Type B pancreatic cell (in vitro differentiated cells): ENCODE measurements at places on chromosomes 3 and 15. TPM values are rescaled to one million over a fixed set of nuclear protein-coding genes. Genes with fewer than 3 reads are reported as not detected.

DNA sequence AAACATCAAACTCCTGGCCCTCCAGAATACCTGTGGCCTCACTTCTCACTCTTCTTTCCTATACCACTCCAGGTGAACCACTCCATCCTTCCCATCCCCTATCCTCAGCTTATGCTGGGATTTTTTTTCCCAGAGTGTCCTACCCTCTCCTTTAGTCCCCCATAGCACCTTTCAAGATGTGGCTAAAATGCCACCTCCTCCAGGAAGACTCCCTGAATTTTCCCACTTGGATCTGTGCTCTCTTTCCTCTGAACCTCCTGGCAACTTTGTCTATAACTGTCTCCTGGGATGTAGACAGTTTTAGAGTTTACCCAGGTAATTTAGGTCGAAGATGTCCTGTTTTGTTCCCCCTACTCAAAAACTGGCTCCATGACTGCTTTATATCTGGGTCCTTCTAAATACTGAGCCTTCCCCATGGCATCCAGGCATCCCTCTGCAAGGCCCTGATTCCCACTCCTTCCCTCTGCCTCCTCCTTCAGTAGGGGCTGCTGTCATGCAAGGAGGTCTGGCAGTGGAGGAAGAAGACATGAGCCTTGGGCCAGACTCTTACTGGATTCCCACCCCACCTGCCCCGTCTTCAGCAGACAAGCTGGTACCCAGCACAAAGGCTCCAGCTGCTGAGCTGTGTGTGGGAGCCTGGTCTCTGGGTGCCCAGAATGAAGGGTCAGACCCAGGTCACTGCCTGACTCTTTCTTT is 161.5 kb downstream of the SMAD6 start:
- H3K27me3 ChIP-seq: no peaks in the 10 kb centered on the region
- no peak overlapping the region for H3K4me3 ChIP-seq
- H3K27ac ChIP-seq: peak overlapping the region; percentile 59
- peaks cover 16% of the 10 kb centered on the region for H3K4me1 ChIP-seq
- H3K36me3 ChIP-seq: no peaks in the 10 kb centered on the region

DNA sequence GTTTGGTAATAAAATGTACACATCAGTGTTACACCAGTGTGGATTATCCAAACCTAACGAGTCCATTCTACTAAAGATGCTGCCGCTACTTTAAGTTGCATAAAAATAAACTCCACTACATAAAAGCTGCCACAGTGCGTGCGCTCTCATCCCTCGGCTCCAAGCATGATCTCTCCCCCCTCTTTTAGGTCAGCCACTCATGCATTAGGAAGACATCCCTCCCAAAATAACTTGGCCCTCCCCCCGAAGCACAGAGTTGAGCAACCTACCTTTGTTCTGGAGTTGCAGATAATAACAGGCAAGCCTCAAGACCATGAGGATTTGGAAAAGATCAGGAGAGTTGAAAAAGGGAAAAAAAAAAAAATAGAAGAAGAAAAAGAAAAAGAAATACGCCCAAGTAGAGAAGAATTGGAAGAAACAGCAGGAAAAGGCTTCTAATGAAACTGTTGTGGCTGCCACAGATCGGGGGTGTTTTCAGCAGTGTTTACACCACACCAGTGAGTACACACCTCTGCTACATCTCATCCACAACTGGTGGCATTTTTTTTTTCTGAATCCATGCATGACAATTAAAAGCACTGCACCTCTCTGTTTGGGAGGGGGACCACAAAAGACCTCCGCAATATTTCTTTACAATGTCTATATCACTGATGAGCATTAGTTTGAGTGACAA is 339.2 kb downstream of the FOXP1 start:
- DNase-seq: no peak
- peaks cover 68% of the 10 kb centered on the region for H3K4me1 ChIP-seq
- H3K36me3 ChIP-seq: peaks cover 3% of the 10 kb centered on the region
- peak overlapping the region; percentile 80 for H3K27ac ChIP-seq
- H3K4me3 ChIP-seq: peak overlapping the region; percentile 85
- H3K27me3 ChIP-seq: no peaks in the 10 kb centered on the region

The HSPBAP1 gene
- total RNA-seq: 5.8 and 9.1 TPM in 2 replicates

DNA sequence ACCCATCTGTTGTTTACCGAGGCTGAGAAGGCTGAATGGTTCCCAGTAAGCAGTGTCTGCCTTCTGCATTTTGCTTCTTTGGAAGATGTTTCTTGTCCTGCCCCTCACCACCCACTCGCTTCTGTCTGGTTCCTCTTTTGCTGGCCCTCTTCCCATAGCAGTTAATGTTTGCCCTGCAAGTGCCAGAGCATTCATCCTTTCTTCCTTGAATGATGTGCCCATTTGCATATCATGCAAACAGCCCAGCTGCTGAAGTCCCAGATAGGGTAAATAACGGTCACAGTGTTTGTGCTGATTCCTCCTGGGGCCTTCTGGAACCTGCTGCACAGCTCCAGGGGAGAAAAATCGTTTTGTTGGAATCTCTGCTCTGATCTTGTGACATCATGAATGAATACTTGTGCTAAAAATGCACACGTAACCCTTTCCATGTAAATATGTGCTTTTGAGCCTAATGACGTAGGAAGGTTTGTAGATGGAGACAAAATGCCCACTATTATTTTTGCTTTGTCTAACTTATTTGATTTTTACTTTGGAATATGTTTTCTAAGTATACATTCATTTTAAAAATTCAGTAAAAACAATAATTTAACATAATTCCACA is 381.0 kb downstream of the SOX2 start:
- DNase-seq: no peak
- peaks cover 4% of the 10 kb centered on the region for H3K4me1 ChIP-seq
- no peaks in the 10 kb centered on the region for H3K36me3 ChIP-seq

DNA sequence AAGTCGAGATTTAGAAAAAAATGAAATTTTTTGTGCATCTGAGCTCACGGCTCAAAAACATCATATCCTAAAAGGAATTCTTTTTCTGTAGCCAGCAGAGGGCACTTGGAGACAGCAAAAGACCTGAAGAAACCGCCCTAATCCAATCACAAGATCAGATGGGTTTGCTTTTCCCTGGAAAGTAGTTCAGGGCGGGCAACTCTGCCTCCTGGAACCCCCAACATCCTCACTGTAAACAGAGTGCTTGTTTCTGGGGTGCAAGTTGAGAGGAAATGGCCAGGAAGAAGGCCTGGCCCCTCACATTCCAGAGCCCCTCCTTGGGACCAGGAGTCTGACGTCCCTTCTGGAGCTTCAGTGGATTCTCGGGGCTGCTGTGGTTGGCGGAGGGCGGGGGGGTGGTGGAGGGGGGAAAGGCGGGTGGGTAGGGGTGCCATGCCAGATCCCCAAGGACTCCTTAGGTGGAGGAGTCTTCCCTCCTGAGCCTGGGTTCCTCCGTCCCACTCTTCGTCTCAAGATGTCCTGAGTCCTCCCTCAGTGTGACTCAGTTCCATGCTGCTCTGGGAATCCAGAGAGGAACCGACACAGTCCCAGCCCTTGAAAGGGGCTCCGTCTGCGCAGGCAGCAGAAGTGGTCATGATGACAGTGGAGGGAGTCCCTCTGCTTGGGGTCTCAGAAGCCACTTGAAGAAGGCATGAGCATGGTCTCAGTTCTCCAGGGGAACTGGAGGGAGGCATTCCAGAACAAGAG is 35.9 kb downstream of the CCK start:
- H3K36me3 ChIP-seq: peaks cover 5% of the 10 kb centered on the region
- DNase-seq: no peak
- H3K27me3 ChIP-seq: peaks cover 11% of the 10 kb centered on the region
- no peak overlapping the region for H3K4me3 ChIP-seq
- H3K4me1 ChIP-seq: no peaks in the 10 kb centered on the region

GRCh38 chr3:186414735-186415419 is 52.8 kb upstream of the DGKG start:
- peaks cover 59% of the 10 kb centered on the region for H3K27me3 ChIP-seq
- peak overlapping the region; percentile 83 for H3K4me3 ChIP-seq
- no peak overlapping the region for H3K27ac ChIP-seq

DNA sequence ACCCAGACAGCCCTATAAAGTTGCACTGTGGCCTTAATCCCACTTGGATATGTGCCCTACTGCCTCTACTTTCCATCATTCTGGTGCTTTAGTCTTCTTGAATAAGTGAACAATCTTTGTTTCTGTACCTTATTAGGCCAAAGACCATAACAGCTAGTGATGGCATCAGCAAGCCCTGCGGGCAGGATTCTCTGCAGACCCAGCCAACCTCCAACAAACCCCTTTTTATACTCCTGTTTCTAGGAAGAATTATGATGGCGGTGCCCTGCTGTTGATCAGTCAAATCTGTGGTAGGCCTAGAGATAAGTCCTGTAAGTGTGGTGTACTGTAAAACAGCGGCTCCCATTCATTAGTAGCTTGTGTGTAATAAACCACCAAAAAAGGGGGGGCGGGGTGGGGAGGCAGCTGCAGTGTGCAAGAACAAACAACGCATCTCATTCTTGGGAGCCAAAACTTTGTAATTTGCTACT is 40.5 kb downstream of the SOX2 start:
- no peaks in the 10 kb centered on the region for H3K27me3 ChIP-seq
- H3K4me1 ChIP-seq: peaks cover 20% of the 10 kb centered on the region

The MAGEF1 gene
- 69.2 and 75.2 TPM in 2 replicates for total RNA-seq

The SIDT1 gene
- total RNA-seq: 0.83 and 0.97 TPM in 2 replicates

DNA sequence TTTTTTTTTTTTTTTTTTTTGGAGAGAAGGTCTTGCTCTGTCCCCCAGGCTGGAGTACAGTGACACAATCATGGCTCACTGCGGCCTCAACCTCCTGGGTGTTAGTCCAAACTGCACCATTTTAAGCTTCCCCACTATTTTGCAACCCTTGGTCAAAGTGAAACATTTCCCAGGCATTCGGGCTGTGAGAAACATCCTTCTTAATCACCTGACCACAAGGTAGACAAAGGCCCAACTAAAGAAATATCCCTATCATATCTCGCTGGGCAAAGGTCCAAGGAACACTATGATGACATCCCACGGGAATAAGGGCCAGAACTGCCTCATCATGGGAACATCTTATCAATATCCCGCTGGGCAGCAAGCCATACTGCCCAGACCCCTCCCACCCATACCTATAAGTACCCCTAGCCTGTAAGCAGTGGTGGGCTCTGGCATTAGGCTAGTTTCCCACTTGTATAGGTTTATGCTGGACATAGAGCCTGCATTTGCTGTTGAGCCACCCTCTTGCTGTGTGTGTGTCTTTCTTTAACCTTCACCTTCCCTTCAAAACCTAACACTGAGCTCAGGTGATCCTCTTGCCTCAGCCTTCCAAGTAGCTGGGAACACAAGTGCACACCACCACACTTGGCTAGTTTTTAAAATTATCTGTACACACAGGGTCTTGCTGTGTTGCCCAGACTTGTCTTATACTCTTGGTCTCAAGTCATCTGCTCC is 95.2 kb downstream of the SEMA5B start:
- H3K36me3 ChIP-seq: peaks cover 3% of the 10 kb centered on the region
- no peak overlapping the region for H3K4me3 ChIP-seq
- no peak for DNase-seq
- H3K4me1 ChIP-seq: peaks cover 20% of the 10 kb centered on the region
- peaks cover 17% of the 10 kb centered on the region for H3K27me3 ChIP-seq
- H3K27ac ChIP-seq: no peak overlapping the region

DNA sequence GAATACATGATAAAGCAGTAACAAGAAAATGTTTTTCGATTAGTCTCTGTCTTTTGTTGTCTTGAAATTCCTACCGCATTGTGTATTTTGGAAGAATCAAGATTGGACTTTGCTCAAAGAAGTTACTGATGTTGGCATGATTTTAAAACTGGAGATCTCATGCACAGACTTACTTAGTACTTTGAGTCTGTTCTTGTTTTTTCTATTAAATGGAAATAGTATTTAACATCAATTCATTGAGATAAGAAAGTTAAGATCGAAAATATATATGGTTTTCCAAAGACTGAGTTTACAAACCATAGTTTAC is 2.6 kb downstream of the ABHD10 start:
- no peak overlapping the region for H3K27ac ChIP-seq
- peaks cover 18% of the 10 kb centered on the region for H3K36me3 ChIP-seq
- H3K4me1 ChIP-seq: peaks cover 25% of the 10 kb centered on the region
- peak overlapping the region; percentile 64 for H3K4me3 ChIP-seq
